IMR-90 (cell line): ENCODE measurements at places on chromosomes 7 and 10. TPM values are rescaled to one million over a fixed set of nuclear protein-coding genes. Genes with fewer than 3 reads are reported as not detected.

The EGFR gene
- total RNA-seq: 60.4 and 63.9 TPM in 2 replicates

The NKX2-3 gene
- not detected in 2 replicates for total RNA-seq

The CH25H gene
- total RNA-seq: 0.18 TPM in 1 of 2 replicates, not detected in the other

The HECW1 gene
- total RNA-seq: 1.1 and 1.3 TPM in 2 replicates

The FRMPD2 gene
- total RNA-seq: 0.18 TPM in 1 of 2 replicates, not detected in the other

The PRR15 gene
- total RNA-seq: not detected in 2 replicates

The CACNA2D1 gene
- total RNA-seq: 21.9 and 32.2 TPM in 2 replicates

The PRPS1L1 gene
- total RNA-seq: not detected in 2 replicates

The AOAH gene
- not detected in 2 replicates for total RNA-seq

The FZD1 gene
- total RNA-seq: 3.6 and 4.4 TPM in 2 replicates

The COX15 gene
- total RNA-seq: 40.1 and 41.1 TPM in 2 replicates

The IGFBP3 gene
- total RNA-seq: 272 and 308 TPM in 2 replicates

The CPED1 gene
- 96.8 and 102 TPM in 2 replicates for total RNA-seq

The CPA4 gene
- 365 and 382 TPM in 2 replicates for total RNA-seq

The HNRNPA2B1 gene
- total RNA-seq: 49.3 and 118 TPM in 2 replicates

The PALD1 gene
- under 0.01 and 0.18 TPM in 2 replicates for total RNA-seq

The ASAH2 gene
- total RNA-seq: 0.18 and 1.1 TPM in 2 replicates

The GPC2 gene
- 1.4 and 1.8 TPM in 2 replicates for total RNA-seq

The OTUD1 gene
- total RNA-seq: 1.3 and 3.3 TPM in 2 replicates

The SPDYE1 gene
- not detected in 2 replicates for total RNA-seq

The CABCOCO1 gene
- total RNA-seq: under 0.01 and 0.18 TPM in 2 replicates

The OPALIN gene
- total RNA-seq: not detected in 2 replicates

The VCL gene
- total RNA-seq: 283 and 316 TPM in 2 replicates

The LIPK gene
- not detected in 2 replicates for total RNA-seq

The LOXL4 gene
- total RNA-seq: 17.5 and 20.8 TPM in 2 replicates

The VWC2 gene
- total RNA-seq: not detected in 2 replicates

The DGKB gene
- total RNA-seq: under 0.01 TPM in 1 of 2 replicates, not detected in the other

The ARMC3 gene
- total RNA-seq: not detected in 2 replicates

The AMZ1 gene
- 0.54 and 0.83 TPM in 2 replicates for total RNA-seq

The INMT gene
- 1.7 and 2.2 TPM in 2 replicates for total RNA-seq

The FAM180A gene
- 1.3 and 1.4 TPM in 2 replicates for total RNA-seq

The PCLO gene
- total RNA-seq: under 0.01 TPM in 2 replicates

The SLF2 gene
- 21.7 and 28.1 TPM in 2 replicates for total RNA-seq

The TMEM72 gene
- not detected in 2 replicates for total RNA-seq

The CALML5 gene
- total RNA-seq: not detected in 2 replicates

The AKR1D1 gene
- not detected in 2 replicates for total RNA-seq

The NEUROD6 gene
- total RNA-seq: not detected in 2 replicates

The SERPINE1 gene
- 1,441 and 1,485 TPM in 2 replicates for total RNA-seq

The PAPOLB gene
- total RNA-seq: under 0.01 TPM in 2 replicates

The PLAC9 gene
- 1.6 and 1.9 TPM in 2 replicates for total RNA-seq

The MYH16 gene
- 0.18 and 0.28 TPM in 2 replicates for total RNA-seq

The SPDYE9 gene
- total RNA-seq: not detected in 2 replicates

The CTBP2 gene
- 74.2 and 81.0 TPM in 2 replicates for total RNA-seq

The VAX1 gene
- not detected in 2 replicates for total RNA-seq

The HOXA7 gene
- total RNA-seq: under 0.01 and 0.18 TPM in 2 replicates

The EDRF1 gene
- 24.9 and 28.1 TPM in 2 replicates for total RNA-seq

The LLCFC1 gene
- total RNA-seq: not detected in 2 replicates

The SPDYE6 gene
- not detected in 2 replicates for total RNA-seq

The ANKRD61 gene
- total RNA-seq: under 0.01 and 0.36 TPM in 2 replicates

The MINPP1 gene
- total RNA-seq: 11.7 and 16.9 TPM in 2 replicates

The TEX36 gene
- total RNA-seq: not detected in 2 replicates
